ENCODE measurements at places on chromosomes 5 and 9. TPM values are rescaled to one million over a fixed set of nuclear protein-coding genes. Genes with fewer than 3 reads are reported as not detected.

The SPINK13 gene
- not detected for total RNA-seq

The TXNDC8 gene
- total RNA-seq, result not detected

The CCDC183 gene
- total RNA-seq, result 0.73 TPM

The ZNF883 gene
- 4.7 TPM for total RNA-seq

The SLC38A9 gene
- 51.9 TPM for total RNA-seq

The PANK3 gene
- total RNA-seq, result 53.6 TPM

The RASEF gene
- 0.24 TPM for total RNA-seq

The FAF2 gene
- 44.6 TPM for total RNA-seq

The PRDM9 gene
- not detected for total RNA-seq

The GPR150 gene
- under 0.01 TPM for total RNA-seq

The MZB1 gene
- not detected for total RNA-seq

The PCDHGB7 gene
- total RNA-seq, result 20.2 TPM

The GBGT1 gene
- total RNA-seq, result 5.8 TPM

The LCN10 gene
- not detected for total RNA-seq

The HAVCR2 gene
- total RNA-seq, result 0.16 TPM

The MGAT4B gene
- total RNA-seq, result 88.6 TPM

The MORN5 gene
- total RNA-seq, result not detected

The LHX6 gene
- total RNA-seq, result not detected

The EGFL7 gene
- 4.5 TPM for total RNA-seq

The SPATA31C1 gene
- not detected for total RNA-seq

The ARHGEF39 gene
- 0.12 TPM for total RNA-seq

The RNF14 gene
- total RNA-seq, result 103 TPM

The RXFP3 gene
- total RNA-seq, result not detected

The PRXL2C gene
- 65.9 TPM for total RNA-seq

Data from hair follicle dermal papilla cell (primary cell).